ENCODE measurements at places on chromosomes 13 and 19.

DNA sequence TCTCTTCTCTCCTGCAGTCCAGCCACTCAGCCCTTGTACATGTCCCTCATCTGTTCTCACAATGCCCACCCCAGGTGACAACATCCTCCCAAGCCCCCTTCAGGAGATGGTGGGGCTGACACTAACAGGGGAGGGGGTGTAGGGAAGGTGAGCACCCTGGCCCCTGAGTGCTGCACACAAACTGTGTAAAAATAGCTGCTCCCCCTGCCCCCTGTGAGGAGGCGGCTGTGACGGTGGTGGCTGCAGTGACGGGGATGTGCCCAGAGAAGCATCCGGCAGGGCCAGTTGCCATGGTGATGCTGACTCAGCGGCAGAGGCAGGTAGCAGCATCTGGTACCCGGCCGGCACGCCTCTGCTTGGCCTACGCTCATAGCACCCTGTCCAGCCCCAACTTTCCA, 13.0 kb upstream of the JUND start:
- DNase-seq = no peak

GRCh38 chr13:106762708-106763107, 194.8 kb upstream of the ARGLU1 start:
- DNase-seq = no peak

DNA sequence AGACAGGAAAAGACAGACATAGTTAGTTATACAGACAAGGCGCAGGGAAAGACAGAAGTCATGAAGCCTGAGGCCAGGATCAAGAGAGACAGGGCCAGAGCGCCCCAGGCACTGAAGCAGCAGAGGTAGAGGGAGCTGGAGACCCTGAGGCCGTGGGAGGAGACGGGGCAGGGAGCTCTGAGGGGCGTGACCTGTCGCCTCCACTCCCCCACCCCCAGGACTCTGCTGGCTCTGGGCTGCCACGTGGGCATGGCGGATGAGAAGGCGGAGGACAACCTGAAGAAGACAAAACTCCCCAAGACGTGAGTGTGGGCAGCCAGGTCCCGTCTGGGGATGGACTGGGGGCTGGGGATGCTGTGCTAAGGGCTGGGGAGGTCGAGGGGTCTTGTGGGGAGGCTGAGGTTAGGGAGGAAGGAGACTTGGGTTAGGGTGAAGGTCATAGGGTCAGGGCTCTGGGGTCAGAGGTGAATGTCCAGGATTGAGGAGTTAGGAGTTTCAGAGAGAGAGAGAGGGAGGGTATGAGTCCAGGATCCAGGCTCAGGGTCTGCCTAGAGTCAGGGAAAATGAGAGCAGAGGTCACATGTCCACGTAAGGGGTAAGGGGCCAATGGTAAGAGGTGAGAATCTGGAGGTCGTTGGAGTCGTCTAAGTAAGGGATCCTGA, 31.1 kb downstream of the RYR1 start:
- DNase-seq = no peak

DNA sequence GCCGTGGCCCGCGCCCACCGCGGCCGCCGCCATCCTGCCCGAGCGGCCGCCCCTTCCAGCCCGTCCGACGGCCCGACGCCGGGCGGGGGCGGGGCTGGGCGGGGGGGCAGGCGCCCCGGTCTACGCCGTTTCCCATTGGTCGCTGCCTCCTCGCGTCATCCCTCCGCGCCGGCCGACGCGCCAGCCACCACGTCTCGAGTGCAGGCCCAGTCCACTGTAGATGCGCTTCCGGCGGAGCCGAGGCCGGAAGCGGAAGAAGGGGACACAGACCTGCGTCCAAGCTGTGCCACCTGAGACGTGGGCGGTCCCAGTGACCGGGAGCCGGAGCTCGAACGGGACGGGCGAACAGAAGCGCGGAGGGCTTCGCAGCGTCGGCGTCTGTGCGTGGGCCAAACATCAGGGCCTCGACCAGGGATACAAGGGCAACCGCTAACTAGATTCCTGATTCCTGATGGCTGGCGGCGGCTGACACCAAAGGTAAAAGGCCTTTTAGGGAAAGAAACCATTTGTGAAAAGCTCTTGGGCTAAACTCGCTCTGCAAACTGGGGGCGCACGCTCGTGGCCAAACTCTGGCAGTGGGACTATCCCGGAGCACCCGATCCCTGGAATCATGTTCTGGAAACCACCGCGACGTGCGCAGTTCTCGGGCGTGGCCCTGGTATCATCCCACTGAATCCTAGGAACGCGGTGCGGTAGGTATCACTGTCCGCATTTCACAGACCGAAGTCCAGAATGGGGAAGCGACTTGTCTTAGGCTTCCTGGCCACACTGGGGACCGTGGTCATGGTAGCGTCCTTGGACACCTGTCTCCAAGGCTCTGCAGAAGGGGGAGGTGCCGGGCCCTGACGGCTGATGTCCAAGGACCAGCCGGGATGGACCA, at the start of gene SLC35E1:
SLC35E1 (minus strand) TSS at position 84 of the 880 bp plus-strand sequence; CDS start at position 33, 51 bp downstream.
- DNase-seq = peak; percentile 94

DNA sequence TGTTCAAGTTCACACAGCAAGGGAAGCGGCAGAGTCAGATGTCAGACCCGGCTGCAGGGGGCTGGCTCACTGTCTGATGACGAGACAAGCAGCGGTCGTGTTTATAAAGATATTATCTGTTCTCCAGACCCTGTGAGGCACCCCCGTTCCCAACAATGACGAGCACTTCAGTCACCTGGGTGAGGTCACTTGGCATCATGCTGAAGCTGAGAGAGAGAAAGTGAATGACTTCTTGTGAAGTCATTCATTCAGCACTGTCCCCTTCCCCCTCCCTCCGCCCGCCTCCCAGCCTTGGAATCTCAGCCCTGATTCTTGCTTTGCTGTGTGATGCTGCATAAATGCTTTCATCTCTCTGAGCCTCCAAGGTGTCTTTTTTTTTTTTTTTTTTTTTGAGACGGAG, 4.9 kb upstream of the LYPD3 start:
- no peak for DNase-seq

GRCh38 chr13:41460074-41460465, 2.7 kb downstream of the RGCC start:
- DNase-seq = peak; percentile 32

DNA sequence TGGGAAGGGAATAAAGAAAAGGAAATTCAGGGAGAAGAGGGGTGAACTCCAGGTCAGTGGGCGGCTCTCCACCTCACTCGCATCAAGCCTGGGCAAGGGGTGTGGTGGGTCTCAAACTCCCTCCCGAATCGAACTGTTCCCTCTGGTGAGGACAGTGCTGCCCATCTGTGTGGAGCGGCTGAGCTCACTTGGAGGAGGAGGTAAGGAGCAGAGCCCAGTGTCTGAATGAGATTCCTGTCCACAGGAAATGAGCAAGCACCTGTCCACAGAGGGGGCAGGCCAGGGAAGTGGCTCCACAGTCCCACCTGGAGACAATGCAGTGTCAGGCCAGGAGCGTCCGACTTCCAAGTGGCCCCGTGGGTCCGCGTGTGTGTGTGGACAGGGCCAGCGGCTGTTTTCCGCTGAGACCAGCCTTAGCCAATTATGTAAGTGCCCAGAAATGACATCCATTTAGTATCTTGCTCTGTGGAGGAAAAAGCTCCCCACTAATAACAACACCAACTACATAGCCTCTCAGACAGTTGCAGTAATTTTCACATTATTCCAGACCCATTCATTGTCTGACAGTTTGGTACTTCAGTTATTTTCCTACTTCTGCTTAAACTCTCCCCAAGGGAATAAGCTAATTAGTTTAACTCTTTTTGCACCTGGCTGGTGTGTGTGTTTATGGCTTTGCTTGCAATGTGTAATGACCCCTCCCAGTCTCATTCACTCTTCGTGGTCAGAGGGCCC, 114.6 kb downstream of the SOX1 start:
- no peak for DNase-seq

DNA sequence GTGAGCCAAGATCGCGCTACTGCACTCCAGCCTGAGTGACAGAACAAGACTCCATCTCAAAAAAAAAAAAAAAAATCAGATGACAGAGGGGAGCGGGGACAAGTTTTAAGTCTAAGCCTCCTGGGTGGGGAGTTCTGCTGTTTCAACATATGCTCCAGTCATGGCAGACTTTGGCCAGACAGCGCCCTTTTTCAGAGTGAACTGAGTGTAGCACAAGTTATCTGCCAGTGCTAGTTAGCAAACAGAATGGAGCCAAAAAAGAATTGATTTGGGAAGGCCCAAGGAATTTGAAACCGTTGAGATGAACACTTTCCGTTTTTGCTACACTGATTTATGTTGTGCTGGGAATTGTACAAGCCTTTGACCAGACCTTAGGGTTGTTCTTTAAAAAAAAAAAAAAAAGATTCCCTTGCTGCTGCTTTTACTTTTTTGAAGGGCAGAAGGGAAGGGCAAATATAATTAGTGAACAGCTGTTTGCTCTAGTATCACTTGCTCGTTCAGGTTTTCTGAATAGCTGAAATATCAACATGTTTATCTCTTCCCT, 5.7 kb downstream of the ACTN4 start:
- no peak for DNase-seq

GRCh38 chr13:21672796-21673538, 2.1 kb downstream of the FGF9 start:
- no peak for DNase-seq

DNA sequence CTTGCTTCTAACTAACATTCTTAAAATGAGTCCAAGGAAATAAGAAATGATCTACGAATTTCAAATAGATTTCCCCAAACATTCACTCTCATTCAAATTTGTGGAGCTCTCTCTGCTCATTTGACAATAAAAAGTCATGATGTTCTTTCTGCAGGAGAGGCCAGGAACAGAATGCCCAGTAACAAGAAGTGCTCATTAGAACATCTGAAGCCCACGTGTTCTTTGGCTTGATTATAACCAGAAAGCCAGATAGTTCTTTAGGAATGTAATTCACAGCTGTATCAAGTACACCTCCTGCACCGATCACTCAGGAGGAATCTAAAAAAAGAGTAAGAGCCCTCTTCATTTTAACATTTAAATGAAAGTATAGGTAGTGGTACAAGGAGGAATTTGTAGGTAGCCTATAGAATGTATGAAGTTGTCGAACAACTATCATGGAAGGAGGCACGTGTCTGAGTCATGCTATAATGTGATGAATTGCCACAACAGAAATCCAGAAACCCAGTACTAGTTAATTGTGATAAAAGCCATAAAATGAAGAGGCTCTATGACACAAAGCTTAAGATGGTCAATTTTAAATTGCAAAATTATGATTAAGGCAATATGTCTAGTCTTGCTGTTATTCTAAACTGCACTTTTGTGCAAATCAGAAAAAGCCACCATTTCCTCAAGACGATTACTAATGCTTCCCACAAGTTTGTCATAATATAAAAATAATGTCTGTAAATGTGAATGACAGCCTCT, 12.8 kb downstream of the MEDAG start:
- no peak for DNase-seq

DNA sequence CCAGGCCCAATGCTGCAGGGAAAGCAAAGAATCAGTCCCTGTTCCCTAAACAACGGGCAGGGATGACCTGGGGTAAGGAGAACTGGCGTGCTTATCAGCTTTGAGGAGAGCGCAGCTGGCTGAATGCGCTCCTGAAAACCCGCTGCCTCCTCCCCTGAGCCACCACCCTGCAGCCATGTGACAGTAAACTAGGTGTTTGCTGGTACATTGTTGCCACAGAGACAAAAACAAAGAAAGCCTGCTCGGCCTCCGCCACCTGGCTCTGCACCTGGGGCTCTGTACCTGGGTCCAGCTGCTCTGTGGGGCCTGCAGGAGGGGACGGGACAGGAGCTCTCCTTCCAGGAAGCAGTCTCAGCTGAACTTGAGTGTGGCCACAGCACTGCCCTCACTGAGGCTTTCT, 21.8 kb downstream of the MCF2L start:
- DNase-seq = no peak

GRCh38 chr13:113116871-113117271, 5.7 kb upstream of the F10 start:
- DNase-seq = no peak

- DNase-seq = peak; percentile 84
Measured at GRCh38 chr19:46542428-46543230, 47.0 kb upstream of the PNMA8B start.

- DNase-seq = peak; percentile 8
Measured at GRCh38 chr19:51147663-51148062, 5.6 kb downstream of the SIGLEC7 start.

DNA sequence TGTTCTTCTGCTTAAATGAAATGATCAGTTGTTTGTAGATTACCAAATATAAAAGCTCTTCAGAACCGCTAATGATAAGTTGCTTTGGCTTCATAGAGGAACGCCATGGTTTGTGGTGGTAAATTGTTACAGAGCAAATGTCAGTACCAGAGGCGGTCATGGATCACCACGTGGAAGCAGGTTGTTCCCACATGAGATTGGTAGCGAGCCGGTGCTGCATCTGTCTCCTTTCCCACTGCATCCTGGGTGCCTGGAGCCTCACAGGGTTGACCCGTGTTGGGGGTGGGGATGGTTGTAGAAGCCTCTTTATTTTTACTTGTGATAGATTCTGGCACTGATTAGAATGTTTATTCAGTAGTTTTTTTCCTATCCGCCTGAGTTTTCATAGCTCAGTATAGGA, 14.7 kb downstream of the GARRE1 start:
- DNase-seq = no peak

- no peak for DNase-seq
Measured at GRCh38 chr19:11338121-11338520, 1.3 kb downstream of the RAB3D start.

GRCh38 chr13:105139380-105140285, 1395.8 kb downstream of the EFNB2 start:
- DNase-seq = peak; percentile 41

DNA sequence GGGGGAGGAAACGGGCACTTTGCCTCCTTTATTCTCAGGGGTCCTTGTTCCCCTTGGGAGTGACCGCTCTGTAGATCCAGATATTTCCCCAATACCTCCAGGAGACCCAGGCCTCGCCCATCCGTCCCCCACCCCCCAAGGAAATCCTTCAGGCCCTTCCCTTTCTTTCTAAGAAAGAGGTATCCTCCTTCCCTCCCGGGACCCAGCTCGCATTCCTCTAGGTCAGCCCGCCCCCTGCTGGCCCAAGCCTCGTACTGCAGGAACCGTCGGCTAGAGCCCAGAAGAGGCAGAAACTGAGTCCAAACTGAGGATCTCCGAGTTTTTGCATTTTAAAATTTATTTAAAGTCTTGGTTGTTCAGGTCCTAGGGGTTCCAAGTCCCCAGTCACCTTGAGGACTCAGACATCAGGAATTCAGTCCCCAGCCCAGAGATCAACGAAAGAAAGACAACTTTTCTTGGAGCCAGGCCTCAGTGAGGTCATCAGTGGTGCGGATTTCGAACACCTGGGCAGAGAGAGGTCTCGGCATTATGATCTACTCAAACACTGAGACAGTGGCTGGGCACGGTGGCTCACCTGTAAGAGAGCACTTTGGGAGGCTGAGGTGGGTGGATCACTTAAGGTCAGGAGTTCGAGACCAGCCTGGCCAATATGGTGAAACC, 7.5 kb upstream of the LRFN1 start:
- DNase-seq = peak; percentile 83

GRCh38 chr13:23789576-23790346, 99.4 kb downstream of the MIPEP start:
- no peak for DNase-seq

Data from hematopoietic multipotent progenitor cell treated with erythropoietin and hydrocortisone succinate and interleukin-3 and kit ligand, for 15 days (in vitro differentiated cells).